ENCODE measurements at places on chromosomes 6 and 20.
A peak's percentile ranks its signal among the peaks of the same experiment; 100 is the strongest.

DNA sequence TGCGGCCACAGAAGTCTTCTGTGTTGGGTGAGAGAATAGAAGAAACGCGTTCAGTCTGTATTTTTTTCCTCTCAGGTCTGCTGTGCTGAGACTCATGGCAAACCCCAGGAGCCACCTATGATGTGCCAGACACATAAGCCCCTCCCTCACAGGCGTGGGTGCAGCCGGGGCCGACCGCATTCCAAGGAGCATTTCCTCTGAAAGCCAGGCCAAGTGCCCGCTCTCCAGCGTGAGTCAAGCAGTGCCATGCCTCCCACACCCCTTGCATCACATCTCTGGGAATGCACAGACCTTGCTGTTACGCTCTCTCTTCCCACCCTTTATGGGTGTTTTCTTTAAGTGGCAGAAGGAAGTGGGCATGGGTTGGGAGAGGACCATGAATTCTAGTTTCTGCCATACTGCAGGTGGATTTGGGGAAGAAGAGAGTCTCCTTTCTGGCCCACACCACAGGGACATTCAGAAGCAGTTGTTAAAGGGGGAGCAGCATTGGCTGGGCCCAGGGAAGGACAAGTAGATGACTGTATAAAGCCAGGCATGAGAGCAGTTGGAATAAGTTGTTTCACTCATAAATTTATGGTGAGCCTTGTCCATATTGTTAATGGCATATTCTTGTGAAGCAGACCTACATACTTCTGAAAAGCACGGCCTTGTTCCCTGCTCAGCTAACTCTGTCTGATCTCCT, 37.1 kb upstream of the TFAP2A start:
- no peak for DNase-seq

DNA sequence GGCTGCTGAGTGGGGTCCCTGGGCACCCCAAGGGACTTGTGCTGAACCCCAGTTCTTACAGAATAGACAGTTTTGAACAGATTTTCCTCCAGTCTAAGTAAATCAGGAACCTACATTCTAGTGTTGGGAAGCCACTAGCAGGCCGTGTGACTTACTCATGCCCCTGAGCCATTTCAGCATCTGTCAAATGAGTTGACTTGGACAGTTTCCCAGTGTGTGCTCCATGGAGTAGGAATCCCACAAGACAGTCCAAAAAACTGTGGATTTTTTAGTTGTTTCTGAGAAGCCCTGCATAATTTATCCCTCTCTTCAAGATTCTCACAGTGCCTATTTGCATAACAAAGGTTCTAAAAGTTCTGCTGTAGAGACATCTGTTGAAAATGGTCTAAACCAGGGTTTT, 2.1 kb downstream of the GABRR2 start:
- peak; percentile 17 for DNase-seq

DNA sequence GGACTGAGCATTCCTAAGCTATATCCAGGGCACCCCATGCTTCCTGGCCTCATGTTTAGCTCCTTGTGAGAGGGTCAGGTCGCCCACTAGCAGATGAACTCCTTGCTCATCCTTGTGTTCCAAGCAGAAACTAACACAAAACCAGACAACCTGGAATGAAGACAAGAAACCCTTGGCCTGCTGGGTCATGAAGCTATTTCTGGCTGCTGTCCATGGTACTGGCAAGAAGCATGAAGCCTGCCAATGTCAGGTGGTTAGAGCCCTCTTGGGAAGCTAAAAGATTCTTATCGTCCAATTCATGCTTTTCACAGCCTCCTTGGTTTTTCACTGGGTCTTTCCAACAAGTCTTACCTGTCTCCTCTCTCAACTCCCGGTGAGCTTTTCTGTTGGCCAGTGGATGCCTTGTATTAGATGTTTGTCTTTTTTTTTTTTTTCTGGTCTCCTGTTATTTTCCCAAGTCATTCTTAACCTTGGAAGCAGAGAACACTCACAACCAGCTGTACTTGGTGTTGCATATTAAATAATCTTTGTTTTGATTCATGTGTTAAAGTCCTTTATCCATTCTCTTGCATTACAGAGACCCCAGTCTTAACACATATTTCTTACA, 180.3 kb downstream of the ANKRD60 start:
- no peak for DNase-seq

DNA sequence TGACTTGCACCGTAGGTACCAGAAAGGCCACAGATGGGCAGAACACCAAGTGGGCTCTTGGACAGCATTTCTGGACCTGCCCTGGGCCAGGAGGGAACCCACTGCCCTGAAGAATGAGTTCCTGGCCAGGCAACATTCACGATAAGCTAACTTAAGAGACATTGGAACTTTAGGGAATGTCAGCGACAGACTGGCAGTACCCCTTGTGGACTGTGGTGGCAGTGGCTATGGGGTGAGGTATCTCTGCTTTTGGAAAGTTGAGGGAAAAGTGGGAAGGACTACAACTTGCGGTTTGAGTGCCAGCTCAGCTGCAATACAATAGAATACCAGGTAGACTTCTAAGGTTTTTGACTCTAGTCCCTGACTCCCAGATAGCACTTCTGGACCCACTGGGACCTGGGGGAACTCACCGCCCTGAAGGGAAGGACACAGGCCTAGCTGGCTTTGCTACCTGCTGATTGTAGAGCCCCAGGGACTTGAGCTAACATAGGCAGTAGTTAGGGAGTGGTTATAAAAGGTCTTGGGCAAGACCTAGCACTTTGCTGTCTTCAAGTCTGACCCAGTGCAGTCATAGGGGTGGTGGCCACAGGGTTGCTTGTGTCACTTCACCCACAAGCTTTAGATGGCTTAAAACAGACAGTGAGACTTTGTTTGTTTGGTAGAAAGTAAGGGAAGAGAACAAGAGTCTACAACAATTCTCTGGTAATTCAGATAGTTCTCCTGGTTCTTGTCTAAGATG, 617.6 kb downstream of the COL12A1 start:
- no peak for DNase-seq

Data from body of pancreas (tissue), 4 donors.